ENCODE measurements at places on chromosomes 12 and 14.

GRCh38 chr12:131834798-131835615 is 6.8 kb downstream of the MMP17 start:
- DNase-seq = no peak

GRCh38 chr12:19799216-19799615 is 359.9 kb downstream of the AEBP2 start:
- DNase-seq = no peak

DNA sequence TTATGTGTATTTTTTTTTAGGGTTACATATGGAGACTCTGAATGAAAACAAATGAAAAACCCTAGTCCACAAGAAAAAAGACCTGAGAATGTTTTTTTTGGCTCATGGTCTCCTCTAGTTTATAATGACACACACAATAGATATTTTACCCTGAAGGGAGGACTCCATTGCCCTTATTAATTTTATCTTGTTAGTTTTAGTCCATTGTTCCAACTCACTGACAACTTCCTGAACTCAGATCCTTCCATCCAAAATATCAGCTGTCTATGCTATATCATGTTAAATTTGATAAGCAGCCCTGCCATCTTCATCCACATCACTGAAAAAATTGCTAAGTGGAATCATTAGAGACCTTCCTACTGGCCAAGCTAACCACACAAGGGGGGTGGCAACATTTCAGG is 232.1 kb downstream of the MON2 start:
- no peak for DNase-seq

- no peak for DNase-seq
Measured at GRCh38 chr12:49345051-49345824, 1.4 kb upstream of the DNAJC22 start.

DNA sequence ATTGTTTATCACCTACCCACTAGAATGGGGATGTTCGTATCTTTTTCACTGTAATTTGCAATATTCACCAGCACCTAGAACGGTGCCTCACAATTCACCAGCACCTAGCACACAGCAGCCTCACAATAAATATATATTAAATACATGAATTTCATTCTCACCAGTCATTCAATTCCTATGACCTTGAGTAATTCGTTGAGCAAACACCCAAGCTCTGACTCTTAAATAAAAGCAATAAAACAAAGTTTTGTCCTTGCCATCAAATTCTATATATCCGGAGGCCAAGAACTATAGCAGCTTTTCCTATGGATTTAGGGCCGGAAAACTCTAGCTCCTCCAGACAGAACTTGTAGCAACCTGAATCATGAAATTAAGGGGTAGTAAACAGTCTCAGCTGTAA is 981 bp downstream of the VTI1B start:
- no peak for DNase-seq

- no peak for DNase-seq
Measured at GRCh38 chr14:32186248-32186647, 15.6 kb upstream of the RNU6-7 start.

GRCh38 chr14:93082576-93083001 is 33.1 kb downstream of the ITPK1 start:
- no peak for DNase-seq

DNA sequence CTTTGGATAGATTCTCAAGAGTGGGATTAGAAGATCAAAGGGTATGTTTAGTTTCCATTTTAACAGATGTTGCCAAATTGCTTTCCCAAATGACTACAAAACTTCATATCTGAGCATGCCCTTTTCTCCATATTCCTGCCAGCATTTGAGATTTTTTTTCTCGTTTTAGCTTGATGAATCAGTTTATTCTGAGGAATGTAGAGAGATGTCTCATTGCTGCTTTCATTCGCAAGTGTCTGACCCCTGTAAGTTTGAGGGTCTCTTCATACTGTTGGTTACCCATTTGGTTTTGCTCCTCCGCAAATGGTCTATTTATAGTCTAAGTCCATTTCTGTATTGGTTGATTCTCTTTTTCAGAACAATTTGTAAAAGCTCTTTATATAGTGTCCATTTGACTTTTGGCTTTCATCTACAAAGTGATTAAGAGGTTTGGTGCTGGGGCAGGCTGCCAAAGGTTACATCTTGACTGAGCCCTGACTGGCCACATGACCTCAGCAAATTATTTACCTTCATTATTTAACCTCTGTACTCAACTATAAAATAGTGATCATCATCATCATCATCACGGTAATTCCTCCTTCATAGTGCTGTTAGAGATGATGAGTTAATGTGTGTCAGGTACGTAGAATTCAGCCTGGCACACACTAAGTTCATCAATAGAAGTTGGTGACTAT is 33.6 kb downstream of the HCAR2 start:
- no peak for DNase-seq

- DNase-seq = peak; percentile 56
Measured at GRCh38 chr12:56931474-56931978, 2.7 kb downstream of the SDR9C7 start.

- no peak for DNase-seq
Measured at GRCh38 chr14:104724981-104725771, 1.1 kb downstream of the ADSS1 start.

- DNase-seq = no peak
Measured at GRCh38 chr12:15427913-15428312, 105.6 kb downstream of the PTPRO start.

- no peak for DNase-seq
Measured at GRCh38 chr12:100317371-100317770, 39.5 kb upstream of the SLC17A8 start.

GRCh38 chr12:1828856-1829255 is 8.5 kb downstream of the LRTM2 start:
- no peak for DNase-seq

- no peak for DNase-seq
Measured at GRCh38 chr12:9707864-9708808, 24.8 kb downstream of the CLECL1 start.

DNA sequence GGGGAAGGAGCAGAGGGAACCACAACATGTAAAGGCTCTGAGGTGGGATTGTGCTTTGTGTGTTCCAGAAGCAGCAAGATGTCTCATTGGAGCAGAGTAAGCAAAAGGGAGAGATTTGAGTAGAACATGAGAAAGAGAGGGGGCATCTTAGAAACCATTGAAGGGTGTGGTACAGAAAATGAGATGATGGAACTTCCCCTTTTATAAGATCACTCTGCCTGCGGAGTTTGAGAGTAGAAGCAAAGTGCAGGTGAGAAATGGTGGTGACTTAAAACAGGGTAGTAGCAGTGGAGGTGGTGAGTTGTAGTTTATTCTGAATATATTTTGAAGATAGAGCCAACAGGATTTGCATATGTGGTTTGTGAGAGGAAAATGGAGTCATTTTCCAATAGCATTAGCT is 56.0 kb downstream of the FBXO34 start:
- no peak for DNase-seq

- no peak for DNase-seq
Measured at GRCh38 chr12:99454539-99455172, 192.9 kb upstream of the GARIN6 start.

GRCh38 chr12:97148941-97149559 is 242.0 kb downstream of the NEDD1 start:
- no peak for DNase-seq

GRCh38 chr12:3271639-3272038 is 194.5 kb downstream of the TSPAN9 start:
- no peak for DNase-seq

GRCh38 chr12:84691266-84691665 is 221.3 kb downstream of the SLC6A15 start:
- no peak for DNase-seq

DNA sequence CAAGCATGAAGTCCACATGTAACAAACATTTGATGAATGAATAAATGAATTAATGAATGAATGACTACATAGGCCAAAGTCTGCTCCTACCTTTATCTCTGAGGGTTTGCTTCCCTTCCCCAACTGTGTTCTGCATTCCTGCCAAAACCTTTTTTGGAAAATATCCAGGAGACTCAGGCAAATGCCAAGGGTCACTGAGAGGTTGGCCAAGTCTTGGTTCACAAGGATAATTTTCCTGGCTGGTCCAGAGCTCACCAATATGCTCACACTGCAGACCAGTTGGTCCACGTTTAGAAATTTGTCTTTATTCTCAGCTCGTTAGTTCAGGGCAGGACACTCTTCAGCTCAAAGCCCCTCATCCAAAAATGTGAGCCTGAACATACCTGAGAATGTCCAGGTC is 10.2 kb downstream of the TMEM233 start:
- DNase-seq = no peak

DNA sequence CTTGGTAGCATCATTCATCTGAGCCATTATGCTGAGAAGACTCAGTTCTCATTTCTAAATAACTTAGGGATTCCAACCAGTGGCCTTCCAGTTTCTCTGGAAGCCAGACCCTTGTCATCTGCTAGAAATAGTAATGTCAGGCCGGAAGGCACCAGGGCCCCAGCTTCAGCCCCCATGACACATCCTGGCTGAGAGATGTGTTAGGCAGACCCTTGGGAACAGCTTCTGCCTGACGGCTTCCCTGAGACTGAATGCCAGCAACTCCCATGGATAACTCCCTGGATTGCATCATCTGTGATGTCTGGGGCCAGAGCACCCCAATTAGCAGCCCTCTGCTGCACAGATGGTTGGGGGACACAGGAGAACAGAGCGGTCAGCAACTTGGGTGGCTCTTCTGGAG is 583.5 kb upstream of the TBX3 start:
- no peak for DNase-seq

DNA sequence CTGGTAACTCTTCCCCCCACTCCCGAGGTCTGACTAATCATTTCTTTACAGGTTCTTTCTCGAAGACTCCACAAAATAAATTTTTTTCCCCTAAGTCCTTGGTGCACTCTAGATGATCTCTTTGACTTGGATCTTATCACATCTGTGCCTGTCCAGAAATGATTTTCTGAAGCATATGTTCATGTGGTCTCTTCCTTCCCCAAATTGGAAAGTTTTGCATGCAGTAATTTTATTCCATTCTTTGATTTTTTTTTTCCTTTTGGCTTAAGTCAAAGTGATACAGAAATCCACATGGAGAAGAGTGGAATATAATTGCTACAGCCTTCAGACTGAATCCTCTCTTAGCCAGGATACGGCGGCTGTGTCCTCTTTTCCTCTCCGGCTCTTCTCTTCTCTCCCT is 213.3 kb downstream of the BMP4 start:
- no peak for DNase-seq

GRCh38 chr12:115206801-115207200 is 522.8 kb upstream of the TBX3 start:
- no peak for DNase-seq

GRCh38 chr12:7373226-7373625 is 69.4 kb downstream of the ACSM4 start:
- DNase-seq = no peak

GRCh38 chr14:92591346-92591745 is 77.8 kb downstream of the RIN3 start:
- DNase-seq = no peak

DNA sequence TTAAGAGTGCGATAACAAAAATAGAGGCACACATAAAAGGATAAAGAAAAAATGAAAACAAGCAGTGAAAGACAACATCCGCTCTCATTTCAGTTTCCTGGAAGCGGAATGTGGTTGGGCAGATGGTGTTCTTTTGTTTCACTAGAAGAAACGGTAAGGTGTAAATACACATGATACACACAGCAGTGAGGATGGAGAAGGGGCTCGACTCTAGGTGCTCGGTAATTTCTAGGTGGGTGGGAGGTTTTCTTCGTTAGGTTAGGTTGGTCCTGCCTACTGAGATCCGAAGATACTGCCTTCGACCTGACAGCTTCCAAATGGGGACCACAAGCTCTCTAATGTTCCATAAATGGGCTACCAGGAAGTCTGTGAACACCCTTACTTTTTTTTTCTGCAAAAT is 1082.5 kb downstream of the BCL11B start:
- no peak for DNase-seq

DNA sequence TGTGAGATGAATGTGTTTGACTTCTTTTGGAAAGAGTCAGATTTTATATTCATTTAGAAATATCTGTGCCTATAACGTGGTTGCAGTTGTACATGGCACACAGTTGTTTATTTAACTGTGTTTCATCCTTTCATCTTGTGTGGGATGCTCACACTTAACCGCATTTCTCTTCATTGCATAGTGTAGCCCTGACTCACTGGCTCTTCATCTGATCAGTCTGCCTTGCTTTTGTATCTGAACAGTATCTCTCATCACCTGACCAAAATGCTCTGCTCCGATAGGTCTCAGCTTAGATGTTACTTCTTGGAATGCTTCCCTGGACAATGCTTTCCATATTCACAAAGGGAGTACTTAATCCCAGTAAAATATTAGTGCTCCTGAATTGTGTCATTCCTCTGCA is 83.4 kb downstream of the PDE3A start:
- DNase-seq = no peak

DNA sequence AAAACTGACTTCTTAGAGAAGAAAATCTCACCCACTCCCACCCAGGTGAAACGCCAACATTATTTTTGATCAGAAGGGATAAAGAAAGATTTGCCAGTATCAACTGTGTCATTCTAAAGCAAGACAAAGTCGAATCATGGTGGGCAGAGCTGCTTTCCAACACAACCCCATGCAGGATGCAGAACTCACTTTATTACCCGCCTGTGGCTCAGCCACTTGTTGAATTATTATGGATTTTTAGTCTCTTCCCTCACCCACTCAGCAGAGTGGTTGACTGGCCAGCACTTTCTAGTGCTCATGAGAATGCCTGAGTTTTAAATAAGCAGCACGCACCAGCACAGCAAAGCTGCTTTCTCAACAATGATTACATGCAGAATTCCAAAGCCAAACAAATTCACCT is 32.1 kb downstream of the CRACR2A start:
- peak; percentile 46 for DNase-seq

- no peak for DNase-seq
Measured at GRCh38 chr12:23217667-23218066, 592.7 kb downstream of the ETNK1 start.

DNA sequence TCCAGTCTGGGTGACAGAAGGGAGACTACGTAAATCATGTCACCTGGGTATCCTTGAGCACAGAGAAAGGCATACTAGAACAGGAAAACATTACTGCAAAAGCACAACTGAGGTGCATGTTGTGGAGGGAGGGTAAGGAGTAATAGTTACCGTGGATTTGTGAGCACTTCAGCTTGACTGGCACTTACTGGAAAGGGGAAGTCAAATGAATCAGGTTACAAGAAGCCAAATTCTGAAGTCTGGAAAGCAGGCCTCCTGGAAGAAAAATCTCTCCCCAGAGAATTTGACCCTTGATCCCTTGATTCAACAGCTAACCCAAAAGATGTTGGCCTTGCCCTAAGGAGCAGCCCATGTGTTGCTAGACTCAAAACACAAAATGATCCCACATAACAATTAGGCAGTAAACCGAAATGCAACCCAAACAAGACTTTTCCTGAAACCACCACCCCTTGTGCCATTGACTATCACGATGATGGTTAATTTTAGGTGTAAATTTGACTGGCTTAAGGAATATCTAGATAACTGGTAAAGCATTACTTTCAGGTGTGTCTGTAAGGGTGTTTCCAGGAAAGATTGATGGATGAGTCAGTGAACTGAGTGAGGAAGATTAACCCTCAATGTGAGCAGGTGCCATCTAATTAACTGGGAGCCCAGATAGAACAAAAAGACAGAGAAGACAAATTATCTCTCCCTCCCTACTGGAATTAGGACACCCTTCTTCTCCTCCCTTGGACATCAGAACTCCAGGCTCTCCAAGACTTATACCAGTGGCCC is 108.8 kb downstream of the SLC25A21 start:
- DNase-seq = no peak

- no peak for DNase-seq
Measured at GRCh38 chr12:101430456-101430855, 22.9 kb upstream of the ARL1 start.

All from osteocyte (in vitro differentiated cells).